ENCODE measurements at places on chromosomes 3 and 15. TPM values are rescaled to one million over a fixed set of nuclear protein-coding genes. Genes with fewer than 3 reads are reported as not detected.
A peak's percentile ranks its signal among the peaks of the same experiment; 100 is the strongest.

The WDR93 gene
- total RNA-seq: 0.36 TPM

DNA sequence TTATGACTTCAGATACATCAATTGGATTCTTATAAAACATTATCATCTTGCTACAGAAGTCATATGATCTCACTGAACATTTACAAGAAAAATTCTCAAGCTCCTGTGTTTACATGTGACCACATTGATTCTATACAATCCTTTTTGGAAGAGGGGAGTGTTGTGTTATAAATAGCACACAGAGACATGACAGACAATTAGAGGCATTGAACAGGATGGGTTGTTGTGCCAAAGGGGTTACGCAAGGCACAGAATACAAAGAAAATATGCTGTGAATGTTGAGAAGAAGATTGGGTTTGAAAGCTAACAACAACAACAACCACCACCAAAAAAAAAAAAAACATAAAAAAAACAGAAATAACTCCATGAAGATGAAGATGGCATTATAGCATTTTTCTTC lies 32.5 kb upstream of the TBL1XR1 start:
- DNase-seq: no peak

GRCh38 chr15:59240036-59240435 lies 33.4 kb downstream of the LDHAL6B start:
- no peak for DNase-seq

DNA sequence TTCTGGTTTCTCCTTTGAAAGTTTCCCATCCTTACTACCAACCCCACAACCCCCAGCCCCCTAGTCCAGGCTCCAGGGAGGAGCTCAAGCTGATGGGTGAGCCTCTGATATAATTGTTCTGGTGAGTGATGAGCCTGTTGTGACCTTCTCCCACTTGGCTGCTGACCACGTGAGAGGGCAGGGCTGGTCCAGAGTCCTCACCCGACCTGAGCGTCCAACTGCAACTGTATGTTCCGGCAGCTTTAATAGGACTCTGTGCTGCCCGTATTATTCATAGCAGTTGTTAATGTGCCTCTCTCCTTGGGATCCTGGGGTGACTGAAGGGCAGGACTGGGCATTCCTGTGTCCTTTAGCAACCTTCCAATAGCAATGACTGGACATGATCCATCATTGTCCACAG lies 56.2 kb downstream of the B3GNT5 start:
- no peak for DNase-seq

DNA sequence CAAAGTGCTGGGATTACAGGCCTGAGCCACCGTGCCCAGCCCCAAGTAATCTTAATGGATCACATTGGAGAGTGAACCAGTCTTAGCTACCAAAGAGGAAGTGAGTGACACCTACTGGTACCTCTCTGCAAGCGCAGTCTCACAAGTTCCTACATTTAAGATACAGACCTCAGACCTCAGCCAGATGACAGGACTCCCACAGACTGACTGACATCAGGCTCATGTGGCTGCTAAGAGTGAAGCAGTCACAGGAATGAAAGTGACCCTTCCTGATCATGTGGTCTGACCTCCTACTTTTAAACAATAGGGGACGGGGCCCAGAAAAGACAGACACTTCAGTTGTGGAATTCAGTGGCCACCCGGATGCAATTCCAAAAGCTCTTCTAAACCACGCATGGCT lies 36.3 kb upstream of the GNB5 start:
- DNase-seq: peak; percentile 90
